ENCODE measurements at places on chromosomes 2 and 18.

DNA sequence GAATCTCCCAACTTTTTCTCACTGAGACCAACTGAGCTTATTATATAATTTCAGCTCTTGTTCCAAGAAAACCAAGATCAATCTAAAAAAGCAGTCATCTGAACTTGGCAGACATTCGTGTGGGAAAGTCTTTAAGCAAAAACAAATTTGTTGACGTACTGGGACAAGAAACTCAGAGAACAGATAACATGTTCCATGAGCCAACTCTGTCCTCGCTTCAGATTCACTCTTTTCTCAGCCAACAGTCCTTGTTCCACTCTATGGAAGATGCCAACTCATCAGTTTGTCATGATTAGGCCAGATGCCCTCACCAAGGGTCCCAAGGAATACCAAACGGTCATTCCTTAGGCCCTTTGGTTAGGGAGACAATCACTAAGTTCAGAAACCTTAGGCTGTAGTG is 224.2 kb upstream of the CTAGE1 start:
- DNase-seq, result no peak

DNA sequence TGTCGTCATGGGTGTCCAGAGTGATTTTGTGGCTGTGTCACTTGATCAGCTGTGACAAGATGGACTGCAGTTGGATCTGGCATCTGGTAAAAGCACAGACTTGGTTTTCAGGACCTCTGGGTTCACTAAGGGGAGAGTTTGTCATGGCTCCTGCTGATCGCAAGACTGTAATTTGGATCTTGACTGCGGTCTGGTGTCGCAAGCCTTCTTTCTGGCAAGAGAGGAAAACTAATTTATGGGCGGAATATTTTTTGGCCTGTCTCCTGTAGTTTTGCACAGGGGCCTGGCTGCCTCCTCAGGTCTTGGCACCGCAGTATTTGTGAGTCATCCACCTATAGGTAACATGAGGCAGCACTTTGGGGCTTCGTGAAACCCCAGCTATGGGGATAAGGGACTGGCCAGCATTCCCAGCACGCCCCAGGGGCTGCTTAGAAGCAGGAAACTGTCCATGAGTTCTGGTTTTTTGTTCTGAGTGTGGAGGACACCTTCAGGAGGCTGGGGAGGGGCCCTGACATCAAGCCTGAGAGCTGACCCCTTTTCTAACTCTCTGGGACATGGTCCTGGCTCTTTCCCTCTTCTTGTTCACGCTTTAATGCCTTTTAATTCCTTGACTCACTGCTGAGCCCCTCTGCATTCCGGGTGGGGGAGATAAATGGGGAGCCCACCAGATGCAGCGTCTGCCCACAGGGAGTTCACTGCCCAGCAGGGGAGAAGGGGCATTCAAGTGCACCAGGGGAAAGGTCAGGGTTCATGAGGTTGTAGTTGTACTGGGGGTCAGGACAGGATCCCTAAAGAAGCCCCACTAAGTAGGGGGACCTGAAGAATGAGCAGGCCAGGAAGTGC is 12.2 kb downstream of the SH3BP4 start:
- DNase-seq, result no peak

DNA sequence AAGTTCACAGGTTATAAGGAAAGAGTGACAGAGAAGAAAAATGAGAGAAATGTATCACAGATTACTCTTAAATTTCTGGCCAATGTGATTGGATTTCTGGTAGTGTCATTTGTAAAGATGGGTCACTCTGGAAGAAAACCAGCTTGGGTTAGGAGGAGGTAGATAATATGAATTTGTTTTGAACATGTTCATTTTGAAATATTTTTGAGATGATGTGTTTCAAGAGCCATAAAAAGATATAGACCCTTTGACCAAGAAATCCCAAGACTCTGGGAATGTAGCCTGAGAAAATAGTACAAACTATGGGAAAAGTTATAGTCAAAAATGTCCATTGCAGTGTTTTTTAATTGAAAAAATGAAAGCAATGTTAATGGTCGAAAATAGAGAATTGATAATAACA is 70.7 kb downstream of the CALCRL start:
- no peak for DNase-seq

DNA sequence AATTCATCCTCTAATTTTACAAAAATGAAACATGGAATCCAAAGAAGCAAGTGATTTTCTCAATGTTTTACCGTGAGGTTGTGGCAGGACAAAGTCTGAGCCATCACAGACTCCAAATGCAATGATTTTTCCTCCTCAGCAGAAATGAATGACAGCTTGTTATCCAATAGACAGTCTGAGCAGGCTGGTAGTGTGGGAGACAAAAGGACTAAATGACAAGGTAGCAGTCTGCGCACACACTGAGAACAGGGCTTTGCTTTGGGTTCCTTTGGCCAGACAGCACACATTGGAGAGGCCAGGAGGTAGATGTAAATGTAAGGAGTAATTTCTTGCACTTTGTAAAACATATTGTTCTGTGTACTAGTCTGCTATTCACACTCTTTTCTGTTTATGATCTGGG is 50.3 kb upstream of the RGPD4 start:
- DNase-seq, result no peak

GRCh38 chr2:180890781-180891180 is 89.6 kb upstream of the UBE2E3 start:
- no peak for DNase-seq

DNA sequence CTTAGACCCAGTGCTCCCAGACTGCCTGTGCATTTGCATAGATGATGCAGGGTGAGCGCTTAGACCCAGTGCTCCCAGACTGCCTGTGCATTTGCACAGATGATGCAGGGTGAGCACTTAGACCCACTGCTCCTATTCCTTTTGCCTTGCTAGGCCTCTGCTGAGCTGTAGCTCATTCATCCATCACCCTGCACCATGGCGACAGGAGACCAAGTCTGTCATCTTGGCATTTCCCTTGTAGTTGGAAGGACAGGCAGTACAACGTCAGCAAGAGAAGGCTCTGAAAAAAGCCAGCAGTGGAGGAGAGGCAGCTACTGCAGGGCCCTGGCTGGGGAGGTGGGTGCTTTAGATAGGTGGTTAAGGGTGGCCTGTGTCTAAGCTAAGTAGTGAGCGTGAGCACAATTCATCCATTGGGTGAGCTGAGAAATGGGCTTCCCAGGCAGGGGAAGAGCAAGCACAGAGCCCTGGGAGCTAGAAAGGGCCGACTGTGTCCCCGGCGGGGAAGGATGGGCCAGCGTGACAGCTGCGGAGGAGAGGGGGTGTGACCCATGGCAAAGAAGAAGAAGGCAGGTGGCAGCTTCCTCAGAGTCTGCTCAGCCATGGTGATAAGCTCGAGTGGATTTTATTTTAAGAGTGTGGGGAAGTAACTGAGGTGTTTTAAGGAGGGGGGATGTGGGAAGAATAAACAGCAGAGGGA is 108.8 kb downstream of the LPIN1 start:
- no peak for DNase-seq

- DNase-seq, result no peak
These were observed 46.3 kb downstream of the PSD4 start for GRCh38 chr2:113219889-113220641.

DNA sequence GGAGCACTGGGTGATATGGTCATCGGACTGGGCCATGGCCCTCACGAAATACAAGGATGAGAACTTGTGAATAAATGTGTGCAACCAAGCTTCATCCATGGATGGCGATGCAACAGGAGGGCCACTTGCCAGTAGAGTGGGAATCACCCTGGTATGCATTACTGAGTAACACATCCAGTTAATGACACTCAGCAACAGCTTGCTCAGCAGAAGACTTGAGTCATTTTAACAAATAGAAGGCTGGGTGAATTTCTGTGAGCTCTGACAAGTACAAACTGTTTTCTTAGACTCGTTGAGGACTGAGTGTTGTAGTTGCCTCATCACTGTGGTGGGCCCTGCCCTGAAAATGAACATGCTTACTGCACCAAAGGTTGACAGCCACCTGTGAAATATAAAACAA is 221.6 kb downstream of the NCKAP5 start:
- no peak for DNase-seq

Data from activated CD4-positive, CD25-positive, alpha-beta regulatory T cell (primary cell).